Astrocyte of the hippocampus (primary cell): ENCODE measurements at places on chromosomes 12 and 14.

- no peak for DNase-seq
Observed at GRCh38 chr14:68741477-68741791, 51.4 kb downstream of the ZFP36L1 start.

GRCh38 chr14:104184911-104185499, 46.6 kb downstream of the KIF26A start:
- DNase-seq, result no peak

GRCh38 chr12:27279826-27280225, 35.7 kb downstream of the STK38L start:
- DNase-seq, result no peak

- no peak for DNase-seq
Observed at GRCh38 chr14:80695869-80696268, 245.7 kb downstream of the CEP128 start.

DNA sequence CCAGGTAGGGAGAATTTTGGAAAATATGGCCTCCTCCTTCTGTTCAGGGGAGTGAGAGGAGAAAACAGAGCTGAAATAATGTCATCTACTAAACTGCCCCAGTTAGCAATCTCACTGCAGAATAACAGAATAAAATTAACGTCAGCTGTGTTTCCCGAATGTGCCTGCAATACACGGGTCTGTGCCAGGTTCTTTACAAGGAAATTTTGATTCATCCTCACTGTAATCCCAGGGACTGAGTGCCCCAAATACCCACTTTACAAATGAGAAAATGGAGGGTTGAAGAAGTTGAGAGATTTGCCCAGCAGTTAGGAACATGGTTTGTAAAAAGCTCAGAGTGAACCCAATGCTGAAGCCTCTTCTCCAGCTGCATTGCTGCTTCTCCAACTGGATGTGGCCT, 21.3 kb upstream of the SERPINA6 start:
- no peak for DNase-seq

DNA sequence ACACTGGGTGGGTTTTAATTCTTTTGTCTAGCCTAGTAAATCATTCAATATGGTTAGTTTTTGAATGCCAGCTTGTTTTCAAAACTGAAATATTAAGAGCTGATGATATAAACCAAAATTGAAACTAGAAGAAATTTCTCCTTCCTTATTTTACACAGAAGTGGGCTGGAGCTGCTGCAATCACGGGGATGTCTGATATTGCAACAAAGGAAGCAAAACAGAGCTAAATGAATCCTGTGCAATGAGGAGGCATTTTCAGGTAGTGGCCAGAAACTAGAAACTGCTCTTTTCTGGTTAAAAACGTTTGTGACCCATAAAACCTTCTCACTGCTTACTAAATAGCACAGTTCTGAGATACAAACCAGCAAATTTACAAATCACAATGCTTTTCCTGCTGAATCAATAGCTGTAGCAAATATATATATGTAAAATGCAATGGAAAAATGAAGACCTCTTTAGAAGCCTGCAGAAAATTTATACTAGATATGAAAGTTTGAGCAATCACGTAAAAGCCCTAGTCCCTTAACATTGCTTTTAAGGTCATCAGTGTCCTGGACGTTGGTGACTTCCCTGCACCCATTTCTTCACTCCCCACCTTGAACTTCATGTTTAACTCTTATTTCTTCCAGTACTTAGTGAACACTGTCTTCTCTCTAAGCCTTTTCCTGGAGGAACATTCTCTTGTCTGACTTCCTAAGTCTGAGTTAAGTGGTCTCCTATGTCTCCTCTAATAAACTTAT, 15.9 kb upstream of the LRRK2 start:
- DNase-seq, result no peak

GRCh38 chr14:76985540-76986230, 42.8 kb downstream of the IRF2BPL start:
- peak; percentile 31 for DNase-seq

DNA sequence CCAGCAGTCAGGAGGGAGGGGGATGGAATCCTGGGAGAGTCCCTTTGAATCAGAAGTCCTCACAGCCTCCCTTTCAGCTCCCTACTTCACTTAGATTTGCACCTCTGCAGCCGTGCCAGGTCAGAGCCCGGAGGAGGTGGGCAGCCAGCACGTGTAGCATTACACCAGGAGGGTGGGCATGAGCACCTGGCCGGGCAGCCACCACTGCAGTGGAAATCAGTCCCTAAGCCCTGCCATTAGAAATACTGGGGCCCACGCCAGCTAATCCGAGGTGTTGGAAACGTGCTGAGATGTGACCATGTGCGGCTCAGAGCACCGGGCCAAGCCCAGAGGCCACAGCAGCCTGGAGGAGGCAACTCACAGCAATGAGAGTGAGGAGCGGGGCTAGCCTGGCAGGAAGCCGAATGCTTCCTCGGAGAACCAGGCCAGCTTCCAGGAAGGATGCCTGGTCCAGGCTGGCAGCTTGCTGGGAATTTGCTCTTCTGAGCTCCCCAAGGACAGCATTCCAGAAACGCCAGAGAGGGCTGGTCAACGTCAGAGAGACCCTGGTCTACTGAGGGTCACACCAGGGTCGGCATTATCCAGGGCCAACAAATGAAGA, 9.4 kb upstream of the CACNA2D4 start:
- DNase-seq, result peak; percentile 72

DNA sequence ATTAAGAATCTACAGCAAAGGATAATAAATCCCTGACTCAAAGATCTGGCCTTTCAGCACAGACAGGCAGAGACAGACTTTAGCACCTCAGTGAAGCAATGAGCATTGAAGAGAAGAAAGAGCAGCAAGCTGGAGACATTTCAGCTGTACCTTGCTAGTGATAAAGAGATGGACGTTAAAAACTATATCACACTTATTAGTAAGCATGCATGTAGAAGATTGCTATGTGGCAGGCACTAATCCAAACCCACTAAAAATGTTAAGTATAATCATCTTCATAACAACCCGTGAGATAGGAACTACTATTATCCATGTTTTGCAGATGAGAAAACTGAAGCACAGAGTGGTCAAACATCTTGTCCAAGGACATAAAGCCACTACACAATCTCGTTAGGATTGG, 1538.3 kb upstream of the FLRT2 start:
- no peak for DNase-seq

DNA sequence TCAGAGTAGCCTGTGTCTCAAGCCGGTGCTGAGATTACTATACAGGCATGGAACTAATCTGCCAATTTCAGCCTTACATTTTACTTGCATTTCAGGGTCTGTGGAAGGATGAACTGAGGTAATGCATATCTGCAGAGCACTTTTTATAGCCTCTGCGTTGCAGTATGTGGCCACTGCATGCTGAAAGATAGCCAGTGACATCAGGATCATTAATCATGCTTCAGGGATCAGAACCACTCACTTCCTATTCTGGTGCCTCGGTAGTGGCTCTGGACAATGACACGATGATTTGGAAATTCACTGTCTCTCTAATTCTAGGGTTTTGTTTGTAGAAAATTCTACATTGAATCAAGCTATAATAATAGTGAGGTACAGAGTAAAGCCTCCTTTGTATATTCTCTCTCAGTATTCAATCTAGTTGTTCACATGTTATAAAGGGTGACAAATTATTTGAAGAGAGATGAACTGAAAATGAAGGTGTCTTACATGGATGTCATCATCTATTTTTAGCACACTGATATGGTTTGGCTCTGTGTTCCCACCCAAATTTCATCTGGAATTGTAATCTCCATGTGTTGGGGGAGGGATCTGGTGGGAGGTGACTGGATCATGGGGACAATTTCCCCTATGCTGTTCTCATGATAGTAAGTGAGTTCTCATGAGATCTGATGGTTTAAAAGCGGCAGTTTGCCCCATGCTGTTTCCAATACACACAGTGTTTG, 554.3 kb upstream of the MIS18BP1 start:
- DNase-seq, result no peak

GRCh38 chr12:15545334-15545733, 223.0 kb downstream of the PTPRO start:
- DNase-seq, result no peak

GRCh38 chr14:56271970-56272369, 153.8 kb downstream of the PELI2 start:
- DNase-seq, result peak; percentile 75

DNA sequence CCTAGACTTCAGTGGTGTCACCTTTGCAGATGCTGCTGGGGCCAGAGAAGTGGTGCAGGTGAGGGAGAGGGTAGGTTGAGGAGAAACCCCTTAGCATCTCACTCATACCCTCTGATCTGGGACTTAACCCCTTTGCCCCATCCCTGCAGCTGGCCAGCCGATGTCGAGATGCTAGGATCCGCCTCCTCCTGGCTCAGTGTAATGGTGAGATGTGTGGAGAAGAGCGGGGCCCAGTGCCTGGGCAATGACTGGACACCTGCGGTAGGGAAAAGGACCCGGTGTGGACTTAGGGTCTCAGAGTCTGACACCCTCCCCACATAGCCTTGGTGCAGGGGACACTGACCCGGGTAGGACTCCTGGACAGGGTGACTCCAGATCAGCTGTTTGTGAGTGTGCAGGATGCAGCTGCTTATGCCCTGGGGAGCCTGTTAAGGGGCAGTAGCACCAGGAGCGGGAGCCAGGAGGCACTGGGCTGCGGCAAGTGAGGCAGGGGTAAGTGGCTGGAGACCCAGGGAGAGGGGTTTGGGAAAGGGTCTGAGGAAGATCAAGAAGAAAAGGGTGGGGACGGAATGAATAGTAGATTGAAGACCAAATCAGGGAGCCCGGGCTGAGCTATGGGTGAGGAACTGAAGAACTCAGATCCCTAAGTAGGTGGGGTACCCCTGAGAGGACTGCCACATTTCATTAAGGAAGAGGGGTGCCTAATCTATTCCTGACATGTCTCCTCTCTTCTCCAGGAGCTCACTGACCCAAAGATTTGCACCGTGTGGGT, 7.6 kb downstream of the B4GALNT1 start:
- no peak for DNase-seq

- no peak for DNase-seq
Observed at GRCh38 chr12:83197483-83197914, 510.8 kb downstream of the TMTC2 start.

DNA sequence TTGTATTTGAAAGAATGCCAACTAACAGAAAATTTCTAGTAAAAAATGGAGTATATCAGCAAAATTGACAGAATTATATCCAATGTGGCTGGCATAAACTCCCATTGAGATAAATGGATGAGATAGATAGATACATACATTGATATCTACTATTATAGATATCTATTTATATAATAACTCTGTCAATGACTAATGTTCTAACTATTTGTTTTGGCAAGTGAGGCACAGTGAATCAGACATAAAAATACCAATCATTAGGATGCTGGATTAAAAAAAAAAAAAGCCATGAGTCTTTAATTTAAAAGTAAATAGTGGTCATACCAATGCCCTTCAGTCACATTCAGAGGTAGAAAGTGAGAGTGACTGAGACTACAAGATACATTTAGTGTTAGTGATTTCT, 33.7 kb upstream of the GLIPR1 start:
- peak; percentile 54 for DNase-seq

DNA sequence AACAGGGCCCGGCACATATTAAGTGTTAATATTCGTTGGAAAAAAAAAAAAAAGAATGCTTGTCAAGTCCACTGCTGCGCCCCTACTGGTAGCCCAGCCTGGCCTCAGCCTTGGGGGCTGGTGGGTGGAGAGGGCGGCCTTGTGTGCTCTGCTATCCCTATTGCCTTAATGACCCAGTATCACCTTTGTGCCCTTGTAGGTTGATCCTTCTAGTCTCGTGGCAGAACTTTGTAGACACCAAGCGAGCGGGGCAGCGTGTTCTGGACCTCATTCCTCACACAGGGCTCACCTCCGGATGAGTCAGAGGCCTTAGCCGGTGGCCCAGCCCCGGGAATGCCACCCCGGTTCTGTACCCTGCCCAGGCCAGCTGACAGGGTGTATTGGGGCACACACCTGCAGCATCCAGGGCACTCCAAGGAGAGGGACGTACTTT, 1.8 kb upstream of the RCOR1 start:
- DNase-seq, result peak; percentile 41

- DNase-seq, result no peak
Observed at GRCh38 chr12:112382866-112383265, 635 bp upstream of the HECTD4 start.

DNA sequence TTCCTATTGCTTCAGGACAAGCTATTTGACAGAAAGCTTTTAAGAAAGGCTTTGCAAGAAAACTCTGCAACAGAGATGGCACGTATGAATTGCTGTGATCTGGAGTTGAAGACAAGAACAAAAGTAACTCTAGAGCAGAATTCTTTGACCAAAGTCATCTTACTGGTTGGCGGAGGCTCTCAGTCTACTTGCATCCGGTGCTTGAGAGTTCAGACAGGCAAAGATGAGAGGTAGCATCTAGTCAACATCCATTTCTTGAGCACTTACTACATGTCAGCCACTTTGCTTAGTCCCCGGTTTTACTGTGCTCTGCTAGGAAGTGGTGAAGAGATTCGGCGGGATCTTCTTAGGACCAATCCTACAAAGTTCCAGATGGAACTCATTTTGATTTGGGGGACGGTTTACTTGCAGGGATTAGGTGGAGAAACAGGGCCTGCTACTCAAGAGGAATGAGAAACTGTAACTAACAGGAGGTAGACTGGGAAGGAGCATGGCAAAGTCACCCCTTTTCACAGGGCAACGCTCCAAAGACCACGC, 404 bp upstream of the CCDC91 start:
- no peak for DNase-seq

GRCh38 chr12:18496156-18496555, 234.8 kb downstream of the PIK3C2G start:
- peak; percentile 4 for DNase-seq

DNA sequence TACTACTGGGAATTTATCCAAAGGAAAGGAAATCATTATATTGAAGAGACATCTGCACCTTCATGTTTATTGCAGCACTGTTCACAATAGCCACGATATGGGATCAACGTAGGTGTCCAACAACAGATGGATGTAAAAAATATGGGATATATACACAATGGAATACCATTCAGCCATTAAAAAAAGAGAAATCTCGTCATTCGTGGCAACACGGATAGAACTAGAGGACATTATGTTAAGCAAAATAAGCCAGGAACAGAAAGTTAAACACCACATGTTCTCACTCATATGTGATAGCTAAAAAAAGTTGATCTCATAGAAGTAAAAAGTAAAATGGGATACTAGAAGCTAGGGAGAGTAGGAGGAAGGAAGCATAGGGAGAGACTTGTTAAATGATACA, 82.9 kb upstream of the CLMN start:
- DNase-seq, result no peak

- DNase-seq, result no peak
Observed at GRCh38 chr14:101040538-101041442, 137.3 kb upstream of the RTL1 start.

GRCh38 chr12:82659343-82660207, 27.1 kb upstream of the TMTC2 start:
- no peak for DNase-seq

DNA sequence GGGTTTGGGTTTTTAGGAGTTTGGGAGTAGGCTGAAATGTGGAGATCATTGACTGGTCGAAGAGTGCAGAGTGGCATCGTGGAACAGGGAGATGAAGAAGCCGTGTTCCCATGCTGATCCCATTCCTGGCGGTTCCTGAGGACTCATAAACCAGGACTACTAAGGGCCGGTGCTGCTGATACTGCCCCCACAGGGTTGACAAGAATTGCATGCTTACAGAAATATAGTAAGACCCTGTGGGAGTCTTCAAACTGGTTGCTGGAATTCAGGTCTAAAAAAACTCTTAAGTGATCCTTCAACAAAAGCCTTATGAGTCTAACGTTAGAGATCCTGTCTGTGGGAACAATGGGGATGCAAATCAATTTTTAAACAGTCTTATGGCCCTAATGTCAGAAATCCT, 64.0 kb upstream of the ARHGAP5 start:
- no peak for DNase-seq
